RCC 7860 (cell line): ENCODE measurements at places on chromosomes 5 and 9.
A peak's percentile ranks its signal among the peaks of the same experiment; 100 is the strongest.

DNA sequence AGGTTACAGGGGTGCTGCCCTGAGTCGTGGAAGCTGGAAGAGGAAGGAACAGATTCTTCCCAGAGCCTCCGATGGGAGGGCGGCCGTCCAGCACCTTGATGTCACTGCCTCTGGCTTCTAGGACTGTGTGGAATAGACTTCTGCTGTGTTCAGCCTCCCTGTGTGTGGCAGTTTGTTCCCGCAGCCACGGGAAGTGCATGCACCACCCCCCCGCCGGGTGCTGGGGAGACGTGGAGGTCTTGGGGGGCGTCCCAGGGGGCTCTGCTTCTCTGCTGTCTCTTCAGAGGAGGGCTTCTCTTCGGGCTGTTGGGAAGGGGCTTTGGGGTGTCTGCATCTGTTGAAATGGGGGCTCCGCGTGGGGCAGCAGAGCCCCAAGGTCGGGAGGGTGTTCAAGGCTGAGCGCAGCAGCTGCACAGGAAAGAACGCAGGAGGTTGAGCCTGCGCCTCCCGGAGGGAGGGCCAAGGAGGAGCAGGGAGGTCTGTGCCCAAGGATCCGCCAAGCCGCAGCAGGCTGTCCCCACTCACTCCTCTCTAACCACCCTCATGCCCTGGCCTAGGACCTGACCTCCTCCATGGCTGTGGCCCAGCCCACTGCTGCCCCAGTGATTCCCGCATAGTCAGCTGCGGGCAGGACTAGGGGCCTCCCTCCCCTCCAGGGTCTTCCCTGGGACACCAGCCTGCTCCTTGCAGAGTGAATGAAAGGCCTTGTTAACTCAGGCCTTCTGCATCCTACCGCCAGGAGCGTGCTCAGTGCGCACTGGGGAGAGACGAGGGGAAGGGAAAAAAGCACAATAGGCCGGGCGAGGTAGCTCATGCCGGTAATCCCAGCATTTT is 45.0 kb downstream of the ROPN1L start:
- DNase-seq, result no peak

- no peak for DNase-seq
Observed at GRCh38 chr5:119426057-119426456, 26.2 kb upstream of the HSD17B4 start.

- DNase-seq, result no peak
Observed at GRCh38 chr9:37382982-37383357, 39.5 kb upstream of the GRHPR start.

- peak; percentile 31 for DNase-seq
Observed at GRCh38 chr5:72234265-72234700, 85.8 kb downstream of the MRPS27 start.

- no peak for DNase-seq
Observed at GRCh38 chr5:132327252-132327955, 33.2 kb downstream of the SLC22A4 start.

DNA sequence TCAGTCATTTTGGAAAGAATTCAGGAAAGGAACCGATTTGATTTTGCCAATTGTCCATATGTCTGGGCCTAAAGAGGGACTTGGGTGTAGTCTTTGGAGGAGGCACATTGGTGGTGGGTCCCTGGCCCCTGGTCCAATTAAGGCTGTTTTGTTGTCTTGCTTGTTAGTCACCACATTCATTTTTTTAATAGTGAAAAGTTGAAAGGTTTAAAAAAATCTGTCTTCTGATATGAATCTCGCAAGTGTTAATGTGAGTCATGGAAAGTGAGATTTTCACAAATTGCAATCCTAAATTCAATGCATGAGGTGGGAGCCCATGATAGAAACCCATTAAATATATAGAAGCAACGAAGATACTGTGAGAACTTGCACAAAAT is 165.9 kb upstream of the OTULINL start:
- DNase-seq, result no peak

- DNase-seq, result no peak
Observed at GRCh38 chr9:93676310-93677047, 100.1 kb downstream of the PHF2 start.

- DNase-seq, result no peak
Observed at GRCh38 chr5:140319833-140320232, 16.9 kb upstream of the PFDN1 start.

GRCh38 chr9:114889802-114890224 is 40.6 kb downstream of the TNFSF8 start:
- no peak for DNase-seq

GRCh38 chr9:111613436-111614040 is 14.1 kb upstream of the PTGR1 start:
- no peak for DNase-seq

- DNase-seq, result no peak
Observed at GRCh38 chr5:156396063-156396829, 69.3 kb downstream of the SGCD start.

GRCh38 chr5:154571325-154572035 is 93.5 kb upstream of the HAND1 start:
- DNase-seq, result no peak

GRCh38 chr5:146040527-146040926 is 64.8 kb downstream of the PLAC8L1 start:
- no peak for DNase-seq

DNA sequence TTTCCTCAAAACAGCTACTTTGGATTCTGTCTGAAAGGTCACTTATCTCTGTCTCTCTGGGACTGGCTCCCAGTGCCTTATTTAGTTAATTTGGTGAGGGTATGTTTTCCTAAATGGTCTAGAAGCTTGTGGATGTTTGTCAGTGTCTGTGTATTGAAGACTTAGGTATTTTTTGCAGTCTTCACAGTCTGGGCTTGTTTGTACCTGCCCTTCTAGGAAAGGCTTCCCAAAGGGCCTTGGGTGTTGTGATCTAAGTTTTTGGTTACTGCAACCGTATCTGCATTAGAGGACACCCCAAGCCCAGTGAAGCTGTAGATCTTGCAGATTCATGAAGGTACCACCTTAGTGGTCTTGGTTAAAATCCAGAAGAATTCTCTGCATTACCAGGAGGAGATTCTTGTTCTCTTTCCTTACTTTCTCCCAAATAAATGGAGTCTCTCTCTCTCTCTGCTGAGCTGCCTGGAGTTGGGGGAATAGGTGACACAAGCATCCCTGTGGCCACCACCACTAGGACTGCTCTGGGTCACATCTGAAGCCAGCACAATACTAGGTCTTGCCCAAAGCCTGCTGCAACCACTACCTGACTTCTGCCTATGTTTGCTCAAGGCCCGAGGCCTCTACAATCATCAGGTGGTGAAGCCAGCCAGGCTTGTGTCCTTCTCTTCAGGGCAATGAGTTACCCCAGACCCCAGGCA is 17.8 kb upstream of the CCNB1 start:
- no peak for DNase-seq

- DNase-seq, result no peak
Observed at GRCh38 chr9:1514250-1514649, 464.1 kb downstream of the DMRT2 start.

DNA sequence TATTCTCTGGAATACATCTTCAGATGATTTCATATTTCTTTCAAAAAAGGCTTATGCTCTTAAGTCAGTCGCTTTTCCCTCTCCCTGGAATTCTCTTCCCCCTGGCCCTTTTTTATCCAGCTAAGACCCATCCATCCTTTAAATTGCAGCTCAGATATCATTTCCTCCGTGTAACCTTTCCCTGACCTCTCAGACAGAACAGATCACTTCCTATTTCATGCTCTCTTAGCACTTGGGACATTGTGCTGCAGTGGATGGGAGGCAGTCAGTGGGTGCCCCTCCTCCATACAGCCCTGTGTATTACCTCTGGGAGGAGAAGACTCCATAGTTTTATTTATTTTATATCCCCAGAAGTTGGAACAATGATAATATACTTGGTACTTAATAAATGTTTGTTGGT is 423.4 kb downstream of the ISL1 start:
- DNase-seq, result no peak

DNA sequence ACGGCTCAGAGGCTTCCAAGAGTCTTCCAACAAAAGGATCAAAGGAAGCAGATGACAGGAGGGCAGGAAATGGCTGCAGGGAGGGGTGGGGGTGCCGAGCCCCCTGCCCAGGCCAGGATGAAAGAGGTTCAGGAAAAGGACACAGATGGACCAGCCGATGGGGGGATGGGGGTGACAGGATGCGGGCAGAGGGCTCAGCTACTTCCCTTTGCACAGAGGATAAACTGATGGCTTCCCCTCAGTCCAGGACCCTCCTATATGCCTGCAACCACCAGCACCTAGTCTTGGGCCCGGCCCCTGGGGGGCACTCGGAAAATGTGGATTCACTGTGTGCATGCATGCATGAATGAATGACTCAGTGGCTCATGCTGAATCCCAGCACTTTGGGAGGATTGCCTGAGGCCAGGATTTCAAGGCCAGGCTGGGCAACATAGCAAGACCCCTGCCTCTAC is 148.2 kb downstream of the C9orf50 start:
- DNase-seq, result peak; percentile 54

- no peak for DNase-seq
Observed at GRCh38 chr5:62183727-62184126, 122.3 kb upstream of the KIF2A start.

- no peak for DNase-seq
Observed at GRCh38 chr9:89639367-89639795, 34.6 kb downstream of the GADD45G start.

DNA sequence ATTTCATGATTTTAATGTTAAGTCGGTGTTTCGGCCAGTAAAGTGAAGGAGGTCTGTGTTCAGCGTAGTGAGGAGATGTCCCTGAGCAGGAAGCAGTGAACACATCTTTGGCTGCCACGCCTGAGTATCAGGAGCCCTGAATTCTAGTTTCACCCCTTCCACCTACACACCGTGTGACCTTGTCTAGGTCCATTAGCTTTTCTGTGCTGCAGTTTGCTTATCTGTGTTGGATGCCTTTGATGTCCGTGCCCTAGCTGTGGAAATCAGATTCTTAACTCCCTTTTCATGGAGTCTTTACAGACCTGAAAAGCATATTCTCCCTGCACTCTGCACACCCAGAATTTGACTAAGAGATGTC is 601 bp downstream of the FBXO38 start:
- no peak for DNase-seq
